CD4-positive, alpha-beta T cell treated with Interleukin-6 at 100 ng/mL for 8 hours (primary cell): ENCODE measurements at places on chromosomes 11 and 22.

GRCh38 chr22:22079404-22080148, 97.0 kb upstream of the TOP3B start:
- DNase-seq = no peak

- DNase-seq = no peak
These were observed 16.2 kb downstream of the SLC37A2 start for GRCh38 chr11:125079151-125079877.

DNA sequence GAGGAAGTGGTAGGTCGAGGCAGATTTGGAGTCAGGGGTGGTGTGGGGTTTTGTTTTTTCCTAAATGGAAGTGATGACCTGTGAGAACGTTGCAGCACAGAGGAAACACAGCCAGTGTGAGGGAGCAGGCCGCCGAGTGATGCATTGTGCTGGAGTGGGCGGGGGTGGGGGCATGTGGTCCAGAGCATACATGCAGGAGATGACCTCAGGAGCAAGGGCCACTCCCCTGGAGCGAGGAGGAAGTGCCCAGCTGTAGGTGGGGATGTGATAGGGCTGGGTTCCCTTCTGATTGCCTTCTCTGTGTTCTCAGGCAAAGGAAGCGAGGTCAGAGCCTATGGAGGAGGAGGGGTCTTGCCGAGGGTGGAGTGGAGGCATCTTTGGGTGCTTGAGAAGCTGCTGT, 81.4 kb downstream of the PPP6R3 start:
- no peak for DNase-seq

- DNase-seq = no peak
These were observed 54.9 kb upstream of the PDE3B start for GRCh38 chr11:14588681-14589080.

DNA sequence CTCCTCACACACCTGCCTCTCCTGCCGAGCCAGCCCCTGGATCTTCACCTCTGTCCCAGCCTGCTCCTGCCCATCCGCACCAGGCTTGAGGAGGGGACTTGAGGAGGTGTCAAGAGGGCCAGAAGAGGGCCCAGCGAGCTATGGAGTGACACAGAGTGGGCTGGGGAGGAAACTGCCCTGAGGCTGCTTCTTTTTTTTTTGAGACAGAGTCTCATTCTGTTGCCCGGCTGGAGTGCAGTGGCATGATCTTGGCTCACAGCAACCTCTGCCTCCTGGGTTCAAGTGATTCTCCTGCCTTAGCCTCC, 21.9 kb upstream of the CDON start:
- no peak for DNase-seq

DNA sequence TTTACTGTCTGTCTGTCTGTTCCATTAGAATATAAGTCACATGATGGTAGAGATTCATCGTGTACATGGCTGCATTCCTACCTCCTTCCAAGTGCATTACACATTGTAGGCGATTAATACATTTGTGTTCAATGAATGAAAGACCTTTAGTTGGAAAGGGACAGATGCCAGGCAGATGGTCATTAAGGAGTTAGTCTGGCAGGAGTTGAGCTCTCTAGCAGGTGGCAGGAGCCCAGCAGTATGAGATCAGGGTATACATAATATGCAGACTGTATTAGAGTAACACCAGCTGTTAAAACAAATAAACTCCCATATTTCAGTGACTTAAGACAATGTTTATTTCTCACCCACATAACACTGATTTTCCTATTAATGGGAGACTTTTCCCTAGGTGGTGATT, 147.7 kb upstream of the LARGE1 start:
- no peak for DNase-seq

DNA sequence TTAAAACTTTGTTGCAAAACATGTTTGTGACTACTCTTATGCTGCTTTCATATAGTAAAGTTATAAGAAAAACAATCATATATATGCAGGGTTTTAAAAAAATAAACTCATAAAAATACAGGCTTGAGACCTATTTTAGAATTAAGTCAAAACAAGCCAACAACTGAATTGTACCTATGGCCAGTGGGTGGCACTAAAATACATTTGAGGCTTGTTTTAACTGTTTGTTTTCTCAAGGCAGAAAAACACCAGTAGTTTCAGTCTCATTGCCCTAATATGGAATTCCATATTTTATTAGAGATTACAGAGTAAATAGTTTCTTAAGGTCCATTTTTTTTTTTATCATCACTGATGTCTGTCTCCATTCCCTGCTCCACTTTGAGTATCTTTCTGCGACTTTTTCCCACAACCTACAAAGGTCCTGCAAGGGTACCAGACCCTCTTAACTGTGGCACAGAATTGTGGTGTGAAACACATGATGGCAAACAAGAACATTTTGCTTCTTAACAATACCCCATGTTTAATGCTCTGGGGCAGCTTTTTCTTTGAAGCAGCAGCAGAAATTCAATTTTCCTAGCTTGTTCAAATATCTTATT, 8.5 kb upstream of the CCDC89 start:
- DNase-seq = peak; percentile 36

GRCh38 chr22:33300165-33300564, 242.0 kb upstream of the SYN3 start:
- no peak for DNase-seq

DNA sequence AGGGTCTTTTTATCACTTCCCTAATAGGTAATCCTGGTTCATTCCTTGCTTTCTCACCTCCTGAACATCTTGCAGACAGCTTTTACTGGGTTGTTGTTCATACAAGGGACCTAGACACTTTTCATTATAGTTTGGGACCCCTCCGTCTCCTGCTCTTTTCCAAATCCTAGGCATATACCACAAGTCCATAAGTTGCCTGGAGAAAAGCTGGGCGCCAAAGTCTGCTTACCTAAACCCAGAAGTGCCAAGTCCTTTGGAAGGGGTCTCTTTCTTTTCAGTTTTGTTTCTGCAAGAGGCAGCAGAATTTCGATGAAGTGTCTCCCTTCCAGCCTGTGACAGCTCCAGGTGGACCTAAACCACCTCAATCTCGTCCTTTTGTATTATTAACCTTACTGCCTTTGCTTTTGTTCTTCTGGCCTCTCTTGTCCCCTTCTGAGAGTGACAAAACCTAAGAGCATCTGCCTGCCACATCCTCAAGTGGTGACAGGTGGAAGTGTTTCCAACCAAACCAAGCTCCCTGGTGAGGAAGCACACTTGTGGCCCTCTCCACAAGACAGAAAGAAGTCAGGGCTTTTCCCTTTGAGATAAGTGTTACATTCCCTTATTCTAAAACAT, 19.5 kb upstream of the P2RY6 start:
- DNase-seq = no peak

- no peak for DNase-seq
These were observed 32.4 kb upstream of the EED start for GRCh38 chr11:86212019-86212611.

- no peak for DNase-seq
These were observed 86.2 kb downstream of the BTBD10 start for GRCh38 chr11:13376838-13377237.

GRCh38 chr11:10524471-10524870, 16.5 kb downstream of the RNF141 start:
- no peak for DNase-seq

DNA sequence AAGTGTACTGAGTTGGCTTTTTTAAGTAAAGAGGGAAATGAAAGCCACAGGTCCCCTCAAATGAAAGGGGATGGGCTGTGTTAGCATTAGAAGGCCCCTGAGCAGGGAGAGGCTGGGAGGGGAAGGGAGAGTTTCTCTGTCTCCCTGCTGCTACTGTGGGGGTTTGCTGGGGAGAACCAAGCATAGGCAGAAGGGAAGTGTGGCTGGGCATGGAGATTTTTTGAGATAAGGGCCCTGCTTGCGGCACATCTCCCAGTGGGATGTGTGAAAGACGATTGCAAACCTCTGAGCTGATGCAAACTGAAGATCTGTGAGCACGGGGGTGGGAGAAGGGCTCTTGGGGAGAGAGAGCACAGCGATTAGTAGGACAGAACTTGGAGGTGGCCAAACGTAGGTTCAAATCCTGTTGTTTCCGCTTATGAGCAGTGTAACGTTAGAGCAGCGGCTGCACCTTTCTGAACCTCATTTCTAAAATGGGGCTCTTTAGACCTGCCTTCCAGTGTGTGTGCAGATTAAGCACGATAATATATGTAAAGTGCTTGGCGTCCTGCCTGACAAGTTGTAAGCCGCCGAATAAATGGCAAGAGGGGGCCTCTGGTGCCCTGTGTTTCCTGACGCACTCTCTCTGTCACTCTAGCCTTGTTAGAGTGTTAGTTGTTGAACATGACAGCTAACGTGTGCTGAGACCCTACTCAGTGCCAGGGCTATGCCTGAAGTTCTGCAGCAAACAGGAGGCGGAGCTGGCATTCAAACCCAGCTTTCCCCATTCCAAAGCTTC, 122.3 kb downstream of the GRIK4 start:
- no peak for DNase-seq

DNA sequence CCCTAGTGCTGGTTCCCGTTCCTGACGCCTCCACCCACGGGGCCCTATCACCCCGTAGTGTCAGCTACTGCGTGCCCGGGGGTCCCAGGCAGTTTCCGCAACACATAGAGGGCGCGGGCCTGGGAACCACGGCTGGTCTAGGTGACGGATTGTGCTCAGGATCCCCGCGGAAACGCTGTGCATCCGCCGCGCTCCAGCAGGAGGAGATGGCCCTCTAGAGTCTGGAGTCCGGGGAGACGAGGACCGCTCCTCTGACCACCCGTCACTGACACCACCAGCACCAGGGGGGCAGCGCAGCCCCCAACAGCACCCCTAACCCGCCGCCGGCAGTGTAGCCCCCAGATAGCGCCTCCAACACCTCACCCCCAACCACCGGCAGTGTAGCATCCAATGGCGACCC, 4.4 kb upstream of the RFPL3 start:
- no peak for DNase-seq

GRCh38 chr11:62477927-62478326, 59.1 kb downstream of the SCGB1A1 start:
- DNase-seq = no peak

DNA sequence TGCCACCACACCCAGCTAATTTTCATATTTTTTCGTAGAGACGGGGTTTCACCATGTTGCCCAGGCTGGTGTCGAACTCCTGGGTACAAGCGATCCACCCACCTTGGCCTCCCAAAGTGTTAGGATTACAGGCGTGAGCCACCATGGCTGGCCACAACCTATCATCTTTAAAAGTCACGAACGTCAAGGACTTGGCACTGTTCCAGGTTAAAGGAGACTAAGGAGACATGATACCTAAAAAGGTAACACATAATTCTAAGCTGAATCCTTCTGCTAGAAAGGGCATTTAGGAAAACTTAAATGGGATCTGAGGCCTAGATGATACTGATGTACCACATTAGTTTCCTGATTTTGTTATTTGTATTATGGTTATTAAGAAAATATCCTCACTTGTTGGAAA, 43.3 kb upstream of the SYT9 start:
- DNase-seq = no peak

- no peak for DNase-seq
These were observed 49.4 kb downstream of the RSF1 start for GRCh38 chr11:77771135-77771534.

GRCh38 chr11:113773092-113773415, 438 bp downstream of the ZW10 start:
- DNase-seq = no peak

DNA sequence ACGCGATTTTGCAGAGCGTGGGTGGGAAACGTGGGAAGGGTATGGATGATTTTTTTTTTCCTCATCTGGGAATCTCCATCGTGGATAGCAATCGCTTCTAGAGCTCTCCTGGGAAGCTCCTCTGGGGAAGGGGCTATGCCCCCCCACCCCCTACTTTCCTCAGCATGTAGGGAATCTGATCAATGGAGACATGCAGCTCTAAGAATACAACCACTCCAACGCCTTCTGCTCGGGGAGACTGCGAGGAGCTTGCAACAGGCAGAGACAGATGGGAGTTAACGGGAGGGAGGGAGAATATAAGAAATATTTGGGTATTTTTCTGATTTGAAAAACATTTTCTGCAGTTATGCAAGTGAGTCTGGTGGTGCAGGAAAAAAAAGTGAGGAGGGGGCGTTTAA, 104.6 kb upstream of the HSD17B12 start:
- DNase-seq = no peak

DNA sequence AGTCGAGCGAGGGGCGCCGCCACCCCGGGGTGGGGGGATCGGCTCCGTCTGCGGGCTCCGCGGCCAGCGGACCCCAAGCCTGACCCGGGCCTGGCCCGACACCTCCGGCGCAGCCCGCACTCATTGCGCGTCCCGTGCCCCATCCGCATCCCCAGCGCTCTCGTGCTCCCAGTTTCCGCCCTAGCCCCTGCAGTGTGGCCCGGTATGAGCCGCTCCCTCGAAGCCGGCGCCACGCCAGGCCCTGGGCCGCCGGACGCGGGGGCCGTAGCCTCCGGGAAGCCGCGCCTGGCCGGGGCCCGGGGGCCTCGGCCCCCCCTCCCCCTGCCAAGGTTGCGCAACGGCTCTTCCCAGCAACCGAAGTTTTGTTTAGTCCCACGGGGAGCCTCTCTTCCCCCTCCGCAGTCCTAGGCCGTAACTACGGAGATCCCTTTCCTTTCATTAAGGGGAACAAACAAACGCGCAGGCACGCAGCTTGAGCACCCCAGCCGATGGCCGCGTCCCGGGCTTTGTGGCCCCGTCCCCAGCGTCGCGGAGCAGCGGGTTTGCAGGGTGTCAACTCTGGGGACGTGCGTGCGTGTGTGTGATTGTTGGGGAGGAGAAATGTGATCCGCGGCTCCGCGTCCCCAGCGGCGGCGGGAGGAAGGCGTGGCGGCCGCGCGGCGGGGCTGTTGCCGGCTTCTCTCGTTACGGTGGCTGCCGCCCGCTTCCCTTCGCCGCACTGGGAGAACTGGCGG, 883 bp downstream of the HIPK3 start:
- DNase-seq = peak; percentile 65

DNA sequence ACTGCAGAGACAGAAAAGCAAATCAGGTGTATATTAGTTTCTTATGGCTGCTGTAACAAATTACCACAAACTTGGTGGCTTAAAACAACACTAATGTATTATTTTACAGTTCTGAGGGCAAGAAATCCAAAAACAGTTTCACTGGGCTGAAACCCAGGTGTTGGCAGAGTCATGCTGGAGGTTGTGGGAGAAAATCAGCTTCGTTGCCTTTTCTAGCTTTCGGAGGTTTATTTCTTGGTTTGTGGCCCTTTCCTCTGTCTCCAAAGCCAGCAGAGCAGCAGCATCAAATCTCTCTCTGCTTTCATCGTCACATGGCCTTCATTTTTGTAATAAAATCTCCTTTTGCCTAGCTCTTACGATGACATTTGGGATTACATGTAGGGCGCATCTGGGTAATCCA, 33.0 kb upstream of the OR6M1 start:
- no peak for DNase-seq
